Amniotic stem cell (primary cell): ENCODE measurements at places on chromosomes 12 and 14.

DNA sequence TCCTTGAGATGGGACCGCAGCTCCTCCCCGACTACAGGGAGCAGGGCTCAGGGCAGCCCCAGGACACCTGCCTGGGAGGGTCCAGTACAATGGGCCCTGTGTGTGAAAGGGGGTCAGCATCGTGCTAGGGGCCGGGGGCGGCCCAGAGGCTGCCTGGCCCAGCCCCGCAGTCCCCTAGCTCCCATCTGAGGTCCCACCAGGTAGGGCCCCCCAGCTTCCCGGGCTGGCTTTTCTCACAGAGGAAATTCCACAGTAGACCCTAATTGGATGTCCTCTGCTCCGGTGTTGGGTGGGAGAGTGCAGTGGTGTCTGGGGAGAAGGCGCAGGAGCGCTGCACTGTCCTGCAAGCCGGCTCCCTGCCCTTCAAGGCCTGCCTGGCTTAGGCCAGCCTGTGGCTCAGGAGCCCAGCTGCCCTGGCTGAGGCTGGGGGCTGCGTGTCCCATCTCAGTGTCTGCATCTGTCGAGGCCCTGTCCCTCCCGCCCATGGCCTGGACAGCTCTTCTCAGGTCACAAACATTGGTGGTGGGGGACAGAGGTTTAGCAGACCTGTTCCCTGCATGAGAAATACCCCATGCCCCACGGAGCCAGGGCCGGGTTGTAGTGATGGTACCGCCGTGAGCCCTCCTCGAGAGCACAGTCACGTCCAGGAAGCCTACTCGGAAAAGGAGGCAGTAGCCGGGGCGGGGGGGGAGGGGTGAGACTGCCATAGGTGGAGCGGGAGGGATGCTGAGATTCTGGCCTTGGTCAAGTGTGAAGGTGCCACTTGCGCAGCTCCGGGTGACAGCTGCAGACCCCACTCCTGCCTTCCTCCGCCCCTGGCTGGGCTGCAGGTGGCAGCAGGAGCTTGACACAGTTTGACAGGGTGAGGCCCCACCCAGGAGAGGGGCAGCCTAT lies 11.6 kb downstream of the HIP1R start:
- DNase-seq = no peak

DNA sequence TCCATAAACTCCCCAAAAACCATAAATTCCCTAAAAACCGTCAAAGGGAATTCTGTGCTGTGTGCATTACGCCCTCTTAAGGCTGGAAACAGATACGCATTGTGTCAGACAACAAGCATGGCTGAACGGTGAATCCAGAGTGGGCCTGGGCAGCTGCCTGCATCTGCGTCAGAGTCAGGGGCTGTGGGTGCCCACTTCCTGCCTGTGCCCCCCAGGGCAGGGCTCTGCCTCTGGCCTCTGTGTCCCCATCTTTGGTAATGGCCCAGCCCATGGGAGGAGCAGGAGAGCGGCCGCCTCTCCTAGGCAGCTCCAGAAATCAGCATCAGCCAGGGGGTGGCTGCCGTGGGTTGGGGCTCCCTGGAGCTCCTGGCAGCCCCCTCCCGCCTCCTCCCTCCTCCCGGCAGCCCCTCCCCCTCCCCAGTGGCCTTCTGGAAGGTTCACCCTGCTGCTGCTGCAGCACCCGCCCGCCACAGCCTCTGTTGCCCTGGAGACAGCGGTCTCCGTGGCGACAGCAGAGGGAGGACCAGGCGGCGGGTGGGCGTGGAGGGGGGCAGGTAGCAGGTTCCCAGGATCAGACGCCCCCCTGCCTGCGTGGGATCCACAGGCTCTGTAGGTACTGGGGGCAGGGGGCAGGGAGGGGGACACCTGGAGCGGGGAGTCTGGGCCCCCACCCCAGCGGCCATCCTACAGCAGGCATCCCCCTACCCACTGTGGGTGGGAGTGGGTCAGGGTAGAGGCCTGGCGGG lies 5.9 kb downstream of the MMP17 start:
- DNase-seq = no peak

DNA sequence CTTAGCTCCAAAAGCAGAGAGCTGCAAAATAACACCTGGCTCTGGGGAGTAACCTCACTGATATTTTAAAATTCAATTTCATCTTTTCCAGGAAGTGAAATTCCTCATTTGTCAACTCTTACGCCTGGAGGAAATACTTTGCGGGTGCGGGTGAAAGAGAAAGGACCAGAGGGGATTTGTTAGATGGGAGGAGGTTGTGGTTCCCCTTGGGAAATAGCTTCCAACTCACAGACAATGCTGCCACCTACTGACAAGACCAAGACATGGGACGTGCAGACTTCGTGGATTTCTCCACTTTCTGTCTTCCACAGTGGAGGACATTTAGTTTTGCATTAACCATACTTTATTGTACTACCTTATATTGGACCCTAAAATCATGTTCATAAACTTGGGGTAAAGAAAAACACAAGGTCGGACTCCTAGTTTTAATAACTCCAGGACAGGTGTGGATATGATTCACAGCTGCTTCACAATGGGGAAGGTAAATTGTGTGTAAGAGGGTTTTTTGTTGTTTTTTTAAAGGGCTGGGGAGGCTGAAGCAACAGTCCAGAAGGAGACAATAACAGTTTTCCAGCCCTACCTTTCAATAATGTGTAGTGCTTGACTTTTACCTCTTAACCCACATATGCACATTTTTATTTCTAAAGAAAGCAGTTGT lies 10.8 kb downstream of the FBXL14 start:
- DNase-seq = peak; percentile 81

GRCh38 chr12:52082669-52082987 lies 3.1 kb downstream of the SMIM41 start:
- DNase-seq = no peak

- no peak for DNase-seq
Observed at GRCh38 chr12:3192221-3192620, 115.0 kb downstream of the TSPAN9 start.

- no peak for DNase-seq
Observed at GRCh38 chr12:57892232-57892972, 45.9 kb upstream of the CTDSP2 start.

DNA sequence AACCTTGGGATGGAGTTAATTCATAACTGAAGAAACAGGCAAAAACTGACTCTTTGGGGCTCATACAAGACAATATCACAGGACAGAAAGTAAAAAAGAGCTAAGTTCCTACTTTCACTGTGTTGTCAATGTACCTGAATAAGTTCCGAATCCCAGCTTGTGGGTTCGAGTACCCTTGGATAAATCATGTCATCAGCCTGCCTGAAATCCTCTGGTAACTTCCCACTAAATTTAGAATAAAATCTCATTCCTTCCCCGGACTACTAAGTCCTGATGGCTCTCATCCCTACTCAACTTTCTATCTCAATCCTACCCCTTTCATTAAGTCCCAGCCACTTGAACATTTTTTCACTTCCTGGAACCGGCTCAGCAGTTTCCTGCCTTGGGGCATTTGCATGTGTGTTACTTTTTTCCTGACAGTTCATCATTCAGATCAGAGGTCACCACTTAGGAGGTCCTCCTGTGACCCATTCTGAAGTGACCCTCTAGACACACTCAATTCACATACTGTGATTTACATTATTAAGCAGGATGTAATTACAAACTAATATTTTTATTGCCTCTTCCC lies 12.7 kb downstream of the ERP29 start:
- DNase-seq = no peak

DNA sequence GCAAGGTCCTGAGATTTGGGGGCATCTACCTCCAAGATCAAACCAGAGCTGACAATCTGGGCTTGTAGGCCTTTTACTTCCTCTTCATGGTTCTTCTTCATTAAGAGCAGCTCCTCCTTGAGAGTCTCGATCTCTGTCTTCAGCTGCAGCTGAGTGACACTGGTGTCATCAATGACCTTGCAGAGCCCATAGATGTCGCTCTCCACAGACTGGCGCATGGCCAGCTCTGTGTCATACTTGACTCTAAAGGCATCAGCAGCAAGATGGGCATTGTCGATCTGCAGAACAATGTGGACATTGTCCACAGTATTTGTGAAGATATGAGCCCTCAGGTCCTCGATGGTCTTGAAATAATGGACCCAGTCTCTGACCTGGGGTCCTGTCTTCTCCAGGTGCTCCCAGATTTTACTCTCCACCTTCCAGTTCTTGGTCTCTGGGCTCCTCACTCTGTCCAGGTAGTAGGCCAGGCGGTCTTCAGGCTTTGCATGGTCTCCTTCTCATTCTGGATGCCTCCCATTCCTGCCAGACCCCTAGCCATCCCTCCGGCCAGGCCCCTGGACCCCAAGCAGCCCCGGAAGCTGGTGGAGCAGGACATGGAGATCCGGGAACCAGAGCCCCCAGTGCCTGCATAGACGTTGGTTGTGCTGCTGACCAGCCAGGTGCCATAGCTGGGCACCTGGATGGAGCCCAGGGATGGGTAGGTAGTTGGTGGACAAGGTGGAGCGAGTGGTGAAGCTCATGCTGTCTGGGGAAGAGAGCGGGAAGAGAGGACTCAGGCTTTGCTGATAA lies 141.0 kb downstream of the MSRB3 start:
- DNase-seq = no peak

- no peak for DNase-seq
Observed at GRCh38 chr12:51386351-51386750, 4.9 kb downstream of the GALNT6 start.

DNA sequence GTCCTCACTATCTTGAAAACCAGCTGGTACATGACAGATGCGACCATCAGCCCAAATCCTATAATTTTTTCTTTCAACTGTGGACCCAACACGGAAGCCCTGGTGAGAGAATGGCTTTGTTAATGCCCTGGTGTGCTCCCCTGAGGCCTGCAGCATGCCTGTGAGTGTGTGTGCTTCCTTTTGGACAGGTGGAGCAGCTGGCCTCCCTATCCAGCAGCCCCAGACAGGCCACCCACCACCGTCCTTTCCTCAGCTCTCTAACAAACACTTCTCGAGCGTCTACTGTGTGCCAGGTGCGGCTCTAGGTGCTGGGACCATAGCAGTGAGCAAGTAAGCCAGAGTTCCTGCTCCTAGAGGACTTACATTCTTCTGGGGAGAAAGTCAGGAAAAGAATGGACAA lies 78.9 kb upstream of the GZMB start:
- no peak for DNase-seq

GRCh38 chr12:61998791-61999190 lies 261.4 kb upstream of the USP15 start:
- DNase-seq = no peak

GRCh38 chr12:81627336-81628189 lies 131.6 kb downstream of the PPFIA2 start:
- peak; percentile 63 for DNase-seq

DNA sequence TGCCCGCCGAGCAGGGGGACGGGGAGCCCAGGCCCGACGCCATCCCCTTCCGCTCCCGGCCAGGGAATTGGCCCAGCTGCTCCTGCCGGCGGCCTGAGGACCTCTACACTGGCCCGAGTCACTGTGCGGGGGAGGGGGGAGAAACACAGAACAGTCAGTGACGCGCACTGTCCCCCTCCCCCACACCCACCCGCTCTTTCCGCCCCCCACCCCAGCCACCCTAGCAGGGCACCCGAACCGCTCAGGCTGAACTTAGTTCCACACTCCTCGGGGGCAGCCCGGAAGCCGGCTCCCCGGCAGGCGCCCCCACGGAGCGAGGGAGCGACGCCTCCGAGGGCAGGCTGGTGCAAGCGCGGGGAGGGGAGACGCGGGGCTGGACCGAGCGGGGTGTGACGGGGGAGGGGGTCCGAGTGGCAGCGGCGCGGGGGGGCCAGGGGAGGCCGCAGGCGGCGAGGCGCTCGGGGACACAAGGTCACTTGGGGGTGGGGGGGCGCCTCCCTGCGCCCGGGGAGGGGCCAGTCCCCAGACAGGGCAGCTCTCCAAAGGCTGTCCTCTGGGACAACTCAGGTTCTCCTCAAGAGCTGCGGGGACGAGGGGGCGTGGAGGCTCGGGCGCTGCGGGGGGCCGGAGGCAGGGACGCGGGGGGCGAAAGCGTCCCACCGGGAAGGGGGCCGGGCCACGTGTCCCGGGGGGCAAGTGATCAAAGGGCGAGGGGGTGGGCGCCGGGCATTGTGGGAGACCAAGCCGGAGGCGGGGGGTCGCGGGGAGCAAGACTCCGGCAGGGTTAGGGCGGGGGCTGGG lies 648 bp downstream of the CHD4 start:
- DNase-seq = no peak

DNA sequence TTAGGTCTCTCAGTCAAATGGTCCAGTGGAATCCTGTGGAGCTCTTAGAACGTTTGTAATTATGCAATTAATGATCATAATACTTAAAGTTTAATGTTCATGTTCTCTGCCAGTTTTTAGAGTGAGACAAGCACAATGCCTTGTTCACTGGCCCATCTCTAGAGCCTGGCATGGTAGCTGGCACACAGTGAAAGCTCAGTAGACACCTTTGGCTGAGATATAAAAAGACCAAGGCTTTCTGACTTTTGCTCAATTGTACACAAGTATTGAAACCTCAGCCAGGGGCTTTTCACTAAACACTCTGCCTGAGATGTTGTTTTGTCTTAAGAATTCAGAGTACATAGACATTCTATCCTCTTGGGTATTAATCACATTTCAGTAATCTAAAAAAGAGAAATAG lies 241.8 kb upstream of the ATP2B1 start:
- no peak for DNase-seq

GRCh38 chr12:51837286-51837685 lies 11.2 kb downstream of the FIGNL2 start:
- no peak for DNase-seq

GRCh38 chr14:75322746-75323145 lies 44.1 kb downstream of the FOS start:
- no peak for DNase-seq

DNA sequence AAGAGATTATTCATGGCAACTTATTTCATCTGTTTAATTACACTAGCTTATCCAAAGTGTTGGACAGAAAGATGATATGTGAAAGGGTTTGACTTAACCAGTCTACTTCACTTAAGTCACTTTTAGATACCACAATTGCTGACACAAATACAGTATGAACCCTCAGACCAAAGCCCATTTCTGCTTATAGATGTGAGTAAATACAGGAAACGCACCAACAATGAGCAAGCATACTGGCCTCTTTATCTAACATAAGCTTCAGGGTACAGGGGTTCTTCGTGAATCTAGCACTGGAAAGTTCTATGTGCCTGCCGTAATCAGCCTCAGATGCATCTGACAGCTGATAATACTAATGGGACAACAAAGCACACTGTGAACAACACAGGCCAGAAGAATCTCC lies 209.6 kb downstream of the MED13L start:
- no peak for DNase-seq

DNA sequence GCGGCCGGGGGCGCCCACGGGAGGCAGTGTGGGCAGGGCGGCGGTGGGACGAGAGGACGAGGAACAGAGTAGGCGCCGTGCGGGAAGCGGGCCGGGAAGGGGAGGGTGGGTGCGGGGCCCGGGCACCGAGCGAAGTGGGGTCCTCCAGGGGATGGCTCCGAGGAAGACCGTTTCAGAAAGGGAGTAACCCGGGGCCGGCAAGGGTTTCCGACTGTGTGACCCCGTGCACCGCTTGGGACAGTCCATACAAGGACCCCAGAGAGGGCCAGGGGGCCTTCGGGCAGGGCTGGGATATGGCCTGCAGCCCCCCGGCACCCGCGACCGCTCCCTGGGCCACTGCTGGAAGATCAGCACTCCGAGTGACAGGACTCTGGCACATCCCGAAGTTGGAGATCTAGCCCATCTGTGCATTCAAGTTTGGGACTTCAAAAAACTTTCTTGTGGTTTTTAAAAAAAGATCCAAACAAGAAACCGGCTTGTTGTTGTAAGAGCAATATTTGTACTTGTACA lies 448 bp downstream of the TSPAN9 start:
- no peak for DNase-seq

GRCh38 chr12:57238854-57239554 lies 9.5 kb downstream of the SHMT2 start:
- DNase-seq = peak; percentile 48
